Fibroblast of lung (primary cell): ENCODE measurements at places on chromosomes 16 and 17.
A peak's percentile ranks its signal among the peaks of the same experiment; 100 is the strongest.

GRCh38 chr16:54070789-54071343 lies 215.7 kb downstream of the IRX3 start:
- DNase-seq = no peak

DNA sequence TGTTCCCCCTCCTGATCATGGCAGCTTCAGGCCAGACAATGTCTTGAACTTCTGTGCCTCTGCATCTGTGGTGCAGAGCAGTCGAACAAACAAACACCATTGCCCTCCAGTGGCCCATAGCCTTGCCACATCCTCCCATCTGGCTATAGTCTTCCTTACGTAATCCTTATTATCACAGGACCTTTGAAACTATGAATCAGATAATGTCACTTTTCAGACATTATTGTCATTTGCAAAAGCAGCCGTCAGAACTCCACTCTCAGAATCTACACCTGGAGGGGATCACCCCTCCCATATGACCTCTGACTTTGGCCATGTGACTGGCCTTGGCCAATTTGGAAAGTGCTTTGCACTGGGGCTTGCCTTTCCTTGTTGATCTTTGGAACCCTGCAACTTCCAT lies 387.3 kb downstream of the MAF start:
- DNase-seq = no peak

GRCh38 chr16:2963074-2963722 lies 877 bp upstream of the KREMEN2 start:
- no peak for DNase-seq

DNA sequence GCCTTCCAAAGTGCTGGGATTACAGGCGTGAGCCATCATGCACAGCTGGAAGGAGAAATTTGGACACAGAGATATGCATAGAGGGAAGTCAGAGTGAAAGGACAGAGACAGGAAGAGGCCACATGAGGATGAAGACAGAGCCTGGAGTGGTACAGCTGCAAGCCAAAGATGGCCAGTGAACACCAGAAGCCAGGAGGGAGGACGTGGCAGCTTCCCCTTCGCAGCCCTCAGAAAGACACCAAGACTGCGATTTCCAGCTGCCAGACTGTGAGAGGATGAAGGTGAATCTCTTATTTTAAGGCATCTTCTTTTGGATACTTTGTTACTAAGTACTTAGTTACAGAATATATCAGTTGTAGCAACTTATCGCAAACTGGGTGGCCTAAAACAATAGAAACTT lies 60.5 kb upstream of the PLCG2 start:
- no peak for DNase-seq

DNA sequence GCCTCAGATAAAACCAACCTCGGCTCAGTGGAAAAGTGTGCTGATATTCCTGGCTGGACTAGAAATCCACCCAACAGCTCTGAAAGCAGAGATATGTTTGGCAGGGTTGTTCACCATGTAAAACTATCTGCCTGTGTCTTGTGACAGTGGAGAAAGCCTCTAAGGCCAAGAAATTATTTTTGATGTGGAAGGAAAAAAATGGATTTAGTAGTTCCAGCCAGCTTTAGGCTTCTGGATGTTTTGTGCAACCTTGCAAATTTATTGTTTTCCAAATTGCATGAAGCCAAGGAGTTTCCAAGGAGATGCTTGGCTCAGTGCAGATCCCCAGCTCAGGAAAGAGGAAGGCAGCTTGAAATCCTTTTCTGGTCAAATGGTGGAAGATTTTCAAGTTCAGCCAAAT lies 31.6 kb downstream of the TEKT5 start:
- DNase-seq = no peak

DNA sequence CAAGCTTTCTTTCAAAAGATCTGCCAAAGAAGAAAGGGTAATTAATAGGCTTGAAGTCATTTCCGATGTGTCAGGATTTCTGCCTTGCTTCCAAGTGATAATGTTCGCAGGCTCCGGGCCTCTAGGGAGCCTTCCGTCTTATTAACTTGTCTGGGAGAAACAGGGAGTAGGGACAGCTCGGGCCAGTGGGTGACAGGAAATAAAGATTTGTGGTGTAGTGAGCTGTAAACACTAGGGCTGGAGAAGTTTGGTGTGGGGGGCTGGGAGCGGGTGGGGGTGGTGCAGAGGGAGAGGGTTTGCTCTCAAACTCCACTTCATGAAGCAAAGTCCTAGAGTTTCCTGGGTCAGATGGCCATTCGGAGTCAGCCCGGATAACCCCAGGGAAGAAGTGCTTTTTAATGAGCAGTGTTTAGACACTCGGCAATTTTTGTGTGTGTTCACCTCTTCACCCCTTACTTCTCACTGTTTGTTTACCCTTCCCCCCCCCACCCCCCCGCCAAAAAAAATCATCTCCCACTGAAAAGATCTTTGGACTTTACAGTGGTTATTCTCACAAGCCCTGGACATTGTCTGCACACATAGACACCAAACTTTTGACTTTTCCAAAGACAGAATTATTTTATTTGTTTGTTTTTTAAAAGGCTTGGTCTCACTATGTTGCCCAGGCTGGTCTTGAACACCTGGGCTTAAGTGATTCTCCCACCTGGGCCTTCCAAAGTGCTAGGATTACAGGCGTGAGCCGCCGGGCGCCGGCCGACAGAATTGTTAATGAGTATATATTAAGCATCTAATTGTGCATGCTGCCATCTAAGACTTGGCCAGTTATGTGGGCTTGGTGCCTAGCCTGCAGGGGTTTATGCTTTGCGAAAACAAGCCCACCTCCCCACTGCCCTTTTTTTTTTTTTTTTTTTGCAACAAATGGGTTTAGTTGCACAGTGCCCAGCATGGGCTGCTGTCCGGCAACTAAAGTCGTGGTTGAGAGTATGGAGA lies 196.4 kb downstream of the CCDC182 start:
- DNase-seq = peak; percentile 61

DNA sequence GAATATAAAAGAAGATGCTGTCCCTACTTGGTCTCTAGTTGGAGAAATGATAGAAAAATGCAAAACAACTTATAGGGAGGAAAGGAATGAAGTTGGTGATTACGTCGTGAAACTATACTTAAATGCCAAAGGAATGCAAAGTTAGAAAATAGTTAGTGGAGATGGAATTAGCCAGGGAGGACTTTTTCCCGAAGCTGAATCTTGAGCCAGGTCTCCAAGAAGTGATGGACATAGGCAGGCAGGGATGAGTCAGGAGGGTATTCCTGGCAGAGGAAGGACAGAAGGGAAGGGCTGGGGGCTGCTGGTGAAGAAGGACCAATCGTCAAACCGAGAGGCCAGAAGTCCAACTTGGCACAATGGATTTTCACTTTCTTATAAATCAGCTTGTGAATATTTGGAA lies 1.8 kb downstream of the SNTB2 start:
- DNase-seq = peak; percentile 75

GRCh38 chr16:15650698-15651171 lies 690 bp downstream of the NDE1 start:
- DNase-seq = peak; percentile 31

DNA sequence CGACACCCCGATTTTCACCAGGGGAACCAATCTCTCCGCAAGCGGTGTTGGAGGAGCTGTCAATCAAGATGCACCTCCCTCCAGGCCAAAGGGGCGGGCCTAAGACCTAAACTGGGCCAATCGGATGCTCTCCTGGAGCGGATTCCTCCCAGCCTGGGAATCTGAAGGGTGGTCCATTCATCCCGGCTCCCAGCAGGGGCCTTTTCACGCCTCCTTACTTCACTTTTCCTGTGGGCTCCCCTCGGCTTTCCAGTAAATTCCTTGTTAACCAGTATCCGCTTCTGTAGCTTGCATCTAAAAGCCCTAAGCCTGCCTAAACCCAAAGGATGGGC lies 17.1 kb downstream of the C16orf74 start:
- no peak for DNase-seq

GRCh38 chr17:33099252-33099651 lies 107.6 kb downstream of the SPACA3 start:
- DNase-seq = no peak

GRCh38 chr17:27586203-27586721 lies 44.7 kb upstream of the LGALS9 start:
- no peak for DNase-seq

GRCh38 chr17:51154176-51154575 lies 817 bp downstream of the NME1 start:
- DNase-seq = no peak

GRCh38 chr17:38588788-38589174 lies 17.0 kb downstream of the SRCIN1 start:
- DNase-seq = no peak

DNA sequence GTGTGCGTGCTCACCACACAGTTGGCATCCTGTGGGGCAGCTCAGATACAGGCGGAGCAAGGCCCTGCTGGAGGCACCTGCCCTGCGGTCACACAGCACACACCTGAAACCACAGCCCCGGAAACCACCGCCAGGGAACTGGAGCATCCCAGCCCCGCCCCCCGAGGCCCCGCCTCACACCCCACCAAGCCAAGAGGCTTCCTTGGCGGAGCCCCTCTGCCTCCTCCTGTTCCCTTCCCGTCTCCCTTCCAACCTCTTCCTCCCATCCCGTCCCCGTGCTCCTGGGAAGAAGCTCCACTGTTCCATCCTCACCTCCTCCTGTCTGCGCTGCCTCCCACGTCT lies 205.5 kb downstream of the NTN1 start:
- no peak for DNase-seq

GRCh38 chr16:77986011-77986740 lies 36.2 kb upstream of the CLEC3A start:
- no peak for DNase-seq
